ENCODE measurements at places on chromosomes 7 and 10. TPM values are rescaled to one million over a fixed set of nuclear protein-coding genes. Genes with fewer than 3 reads are reported as not detected.

C10orf105 gene
- total RNA-seq: 0.32 TPM

CLRN3 gene
- total RNA-seq: not detected

CYP3A5 gene
- 15.5 TPM for total RNA-seq

TSPAN12 gene
- total RNA-seq: 43.6 TPM

GDF2 gene
- total RNA-seq: not detected
